ENCODE measurements at places on chromosomes 1 and 21. TPM values are rescaled to one million over a fixed set of nuclear protein-coding genes. Genes with fewer than 3 reads are reported as not detected.
A peak's percentile ranks its signal among the peaks of the same experiment; 100 is the strongest.

DNA sequence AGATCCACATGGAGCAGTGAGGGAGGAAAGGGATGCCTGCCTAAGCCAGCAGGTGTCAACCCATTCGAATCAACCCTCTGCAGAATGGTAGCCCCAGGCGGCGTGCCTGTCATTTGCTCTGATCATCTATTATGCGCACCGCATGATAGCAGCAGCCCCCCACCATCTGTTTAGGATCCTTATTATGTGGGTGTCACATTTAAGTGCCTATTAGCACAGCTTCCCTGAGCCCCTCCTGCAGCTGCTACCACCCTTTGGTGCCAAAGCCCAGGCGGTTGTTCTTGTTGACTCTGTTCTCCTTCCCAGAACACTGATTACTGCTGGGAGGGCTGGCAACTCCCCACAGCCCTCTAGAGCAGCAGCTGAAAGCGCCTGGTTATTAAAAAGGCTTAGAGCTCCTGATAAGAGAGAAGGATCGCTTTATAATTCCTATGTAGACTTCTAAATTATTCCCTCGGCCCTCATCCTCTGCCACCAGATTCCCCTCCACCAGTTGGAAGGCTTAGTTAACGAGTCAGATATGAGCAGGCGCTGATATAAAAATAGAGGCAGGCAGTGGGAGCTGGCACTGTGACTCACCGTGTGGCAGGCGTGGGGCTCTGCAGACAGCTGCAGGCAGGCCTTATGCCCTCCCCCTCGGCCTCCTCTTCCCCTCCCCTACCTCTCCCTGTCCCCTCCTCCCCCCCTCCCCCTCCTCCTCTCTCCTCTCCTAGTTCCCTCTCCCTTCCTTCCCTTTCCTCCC is 23.0 kb downstream of the ACTA1 start:
- peak; percentile 46 for DNase-seq
- H3K36me3 ChIP-seq, result no peaks in the 10 kb centered on the region
- H3K27ac ChIP-seq, result no peak overlapping the region
- no peak overlapping the region for H3K4me3 ChIP-seq
- peaks cover 6% of the 10 kb centered on the region for H3K4me1 ChIP-seq

The RAB3B gene
- 0.34 TPM for total RNA-seq

The FCGR2B gene
- total RNA-seq, result 3.1 TPM

DNA sequence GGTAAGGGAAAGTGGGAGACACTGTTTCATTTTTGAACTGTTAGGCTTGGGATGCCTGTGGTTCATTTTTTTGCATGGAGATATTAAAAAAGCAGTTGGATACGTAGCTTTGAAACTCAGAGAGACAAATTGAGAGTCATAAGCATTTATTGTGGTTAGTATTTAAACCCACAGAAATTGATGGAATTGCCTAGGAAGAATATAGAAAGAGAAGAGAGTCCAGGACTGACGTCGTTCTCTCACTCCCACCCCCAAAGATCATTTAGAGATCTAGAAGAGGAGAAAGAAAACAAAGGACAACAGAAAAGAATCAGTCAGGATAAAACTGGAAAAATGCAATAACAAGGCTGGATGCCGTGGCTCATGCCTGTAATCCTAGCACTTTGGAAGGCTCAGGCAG is 73.2 kb upstream of the BMP8A start:
- peaks cover 7% of the 10 kb centered on the region for H3K4me1 ChIP-seq
- DNase-seq, result no peak
- H3K4me3 ChIP-seq, result no peak overlapping the region
- no peaks in the 10 kb centered on the region for H3K27me3 ChIP-seq
- peaks cover 60% of the 10 kb centered on the region for H3K36me3 ChIP-seq

DNA sequence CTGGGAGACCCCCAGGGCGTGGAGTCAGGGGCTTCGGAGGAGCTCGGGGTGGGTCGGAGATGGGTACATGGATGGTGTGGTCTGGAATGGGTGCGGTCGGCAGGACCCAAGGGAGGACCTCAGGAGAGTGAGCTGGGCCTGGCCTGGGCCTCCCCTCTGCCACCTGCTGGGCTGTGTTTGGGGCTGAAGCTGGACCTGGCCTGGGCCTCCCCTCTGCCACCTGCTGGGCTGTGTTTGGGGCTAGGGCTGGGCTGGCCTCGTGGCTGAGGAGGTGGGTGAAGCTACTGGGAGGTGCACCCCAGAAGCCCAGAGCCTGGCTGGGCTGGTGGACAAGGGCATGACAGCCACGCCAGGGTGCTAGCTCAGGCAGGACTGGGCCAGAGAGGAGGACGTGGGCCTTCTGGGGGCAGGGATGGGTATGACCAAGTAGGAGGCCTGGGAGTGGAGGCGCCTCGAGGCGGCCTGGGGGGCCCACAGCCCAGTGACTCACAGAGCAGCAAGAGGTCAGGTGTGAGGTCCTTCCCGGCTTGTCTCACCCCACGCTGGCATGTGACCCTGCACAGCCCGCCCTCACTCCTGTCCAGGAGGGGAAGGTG is 14.5 kb downstream of the SAMD11 start:
- no peak overlapping the region for H3K4me3 ChIP-seq
- H3K27ac ChIP-seq, result no peak overlapping the region
- DNase-seq, result peak; percentile 63

DNA sequence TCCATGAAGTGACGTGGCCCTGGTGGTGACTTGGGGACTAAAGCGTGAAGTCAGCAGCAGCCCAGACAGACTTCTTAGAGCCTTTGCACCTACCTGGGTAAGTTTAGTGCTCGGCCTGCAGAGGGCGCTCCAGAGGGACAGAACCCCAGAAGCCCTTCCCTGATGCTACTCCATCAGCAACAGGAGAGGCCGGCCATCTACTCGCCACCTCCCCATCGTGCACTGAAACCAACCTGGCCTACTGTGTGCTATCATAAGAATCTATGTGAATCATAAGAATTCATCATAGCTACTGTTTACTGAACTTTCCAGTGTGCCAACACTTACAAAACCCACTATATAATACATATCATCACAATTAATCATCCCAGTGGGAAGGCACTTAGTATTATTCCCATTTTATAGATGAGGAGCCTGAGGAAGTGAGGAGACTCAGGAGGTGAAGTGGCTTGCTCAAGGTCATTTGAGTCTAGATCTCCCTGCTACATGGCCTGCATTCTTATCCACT is 7.9 kb upstream of the EDN2 start:
- H3K4me3 ChIP-seq, result no peak overlapping the region
- no peak overlapping the region for H3K27ac ChIP-seq
- H3K27me3 ChIP-seq, result peaks cover 16% of the 10 kb centered on the region
- DNase-seq, result peak; percentile 79

- no peaks in the 10 kb centered on the region for H3K4me1 ChIP-seq
- H3K27me3 ChIP-seq, result peaks cover 16% of the 10 kb centered on the region
- no peaks in the 10 kb centered on the region for H3K36me3 ChIP-seq
- DNase-seq, result no peak
- no peak overlapping the region for H3K4me3 ChIP-seq
- H3K27ac ChIP-seq, result no peak overlapping the region
These were observed 335.3 kb downstream of the ASTN1 start for GRCh38 chr1:176829261-176829660.

The SYF2 gene
- total RNA-seq, result 27.5 TPM

The SH3BP5L gene
- total RNA-seq, result 26.5 TPM

DNA sequence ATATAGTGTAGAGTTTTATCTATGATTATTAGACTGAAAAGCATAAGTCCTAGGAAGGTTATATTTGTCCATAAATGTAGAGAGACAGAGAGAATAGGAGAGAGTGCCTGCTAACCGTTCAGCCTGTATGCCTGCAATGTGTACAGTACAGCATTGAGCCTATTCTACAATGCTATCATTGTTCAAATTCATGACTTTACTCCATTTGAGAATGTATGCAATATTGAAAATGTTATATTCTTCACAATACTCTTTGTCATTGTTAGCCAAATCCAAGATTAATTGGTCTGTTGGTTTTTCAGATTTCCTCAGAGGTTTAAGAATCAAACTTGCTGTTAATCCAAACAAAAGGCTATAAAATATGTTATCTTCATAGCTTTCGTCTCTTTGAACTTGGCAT is 585.2 kb upstream of the B3GALT2 start:
- DNase-seq, result no peak
- H3K4me3 ChIP-seq, result no peak overlapping the region
- H3K27ac ChIP-seq, result no peak overlapping the region
- H3K36me3 ChIP-seq, result no peaks in the 10 kb centered on the region
- no peaks in the 10 kb centered on the region for H3K4me1 ChIP-seq

GRCh38 chr1:238370599-238370998 is 479.9 kb upstream of the ZP4 start:
- no peaks in the 10 kb centered on the region for H3K4me1 ChIP-seq
- no peaks in the 10 kb centered on the region for H3K27me3 ChIP-seq
- H3K36me3 ChIP-seq, result no peaks in the 10 kb centered on the region
- DNase-seq, result no peak
- no peak overlapping the region for H3K4me3 ChIP-seq
- no peak overlapping the region for H3K27ac ChIP-seq

- peaks cover 10% of the 10 kb centered on the region for H3K4me1 ChIP-seq
- H3K27ac ChIP-seq, result no peak overlapping the region
- no peaks in the 10 kb centered on the region for H3K36me3 ChIP-seq
- peaks cover 51% of the 10 kb centered on the region for H3K27me3 ChIP-seq
These were observed 9.5 kb downstream of the COL16A1 start for GRCh38 chr1:31694069-31694963.

DNA sequence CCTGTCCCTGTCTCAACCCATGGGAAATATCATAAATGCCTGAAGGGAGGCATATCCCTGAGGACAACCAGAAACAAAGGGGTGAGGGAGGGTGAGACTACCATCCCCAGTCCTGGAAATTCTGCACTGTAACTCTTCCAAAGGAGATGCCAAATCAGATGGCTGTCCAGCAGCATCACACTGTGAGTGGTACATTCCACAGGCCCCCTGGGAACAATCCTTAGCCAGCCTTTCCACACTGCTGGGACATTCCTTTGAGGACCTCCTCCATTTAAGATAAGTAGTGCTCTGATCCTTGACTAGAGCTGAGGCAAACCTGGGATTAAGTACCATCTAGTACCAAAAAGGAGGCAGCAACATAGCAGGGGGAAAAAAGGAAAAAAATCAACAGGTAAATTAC is 10.7 kb downstream of the IVL start:
- H3K4me1 ChIP-seq, result no peaks in the 10 kb centered on the region
- H3K4me3 ChIP-seq, result no peak overlapping the region
- H3K27ac ChIP-seq, result no peak overlapping the region

DNA sequence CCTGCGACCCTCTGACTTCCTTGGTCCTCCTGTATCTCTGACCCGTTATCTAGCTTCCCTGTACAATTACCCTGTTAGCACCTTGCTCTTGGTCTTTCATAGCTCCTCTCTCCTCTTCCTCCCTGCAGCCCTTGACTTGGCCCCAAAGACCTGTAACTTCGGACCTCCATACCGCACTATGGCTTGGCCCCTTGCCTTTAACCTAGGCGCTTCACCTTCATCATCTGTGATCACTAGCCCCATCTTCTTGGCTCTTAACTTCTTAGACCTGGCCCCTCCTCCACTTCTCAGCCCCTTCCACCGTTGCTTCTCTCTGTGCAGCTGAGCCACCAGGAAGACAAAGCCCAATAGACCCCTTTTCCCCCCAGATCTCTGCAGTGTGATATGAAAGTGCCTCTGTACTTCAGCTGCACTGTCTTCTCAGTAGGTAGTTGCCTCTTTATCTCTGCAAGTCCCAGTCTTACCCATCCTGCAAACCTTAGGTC is 740 bp downstream of the ZNF691 start:
- H3K27me3 ChIP-seq, result no peaks in the 10 kb centered on the region
- H3K4me3 ChIP-seq, result peak overlapping the region; percentile 70
- no peak for DNase-seq

DNA sequence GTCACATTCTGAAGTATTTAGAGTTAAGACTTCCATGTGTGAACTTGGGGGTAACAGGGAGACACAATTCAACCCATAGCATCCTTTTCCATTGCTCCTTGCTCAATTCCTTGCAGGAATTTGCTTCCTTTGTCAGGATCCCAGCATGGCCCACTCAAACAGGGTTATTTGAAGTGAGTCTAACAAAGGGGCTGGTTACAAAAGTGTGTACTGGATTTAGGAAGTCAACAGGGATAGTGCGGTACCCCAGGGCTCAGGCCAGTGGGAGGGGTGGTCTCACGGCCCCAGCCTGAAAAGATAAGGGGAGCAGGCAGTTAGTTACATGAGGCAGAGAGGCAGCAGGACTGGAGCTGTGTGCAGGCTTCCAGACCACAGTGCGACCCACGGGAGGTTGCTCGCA is 14.4 kb downstream of the LRRC38 start:
- H3K27me3 ChIP-seq, result peaks cover 49% of the 10 kb centered on the region
- H3K36me3 ChIP-seq, result no peaks in the 10 kb centered on the region
- H3K4me1 ChIP-seq, result no peaks in the 10 kb centered on the region
- H3K4me3 ChIP-seq, result no peak overlapping the region
- no peak for DNase-seq

The CFHR4 gene
- not detected for total RNA-seq

The CD247 gene
- 0.22 TPM for total RNA-seq

The HIVEP3 gene
- total RNA-seq, result 0.58 TPM

DNA sequence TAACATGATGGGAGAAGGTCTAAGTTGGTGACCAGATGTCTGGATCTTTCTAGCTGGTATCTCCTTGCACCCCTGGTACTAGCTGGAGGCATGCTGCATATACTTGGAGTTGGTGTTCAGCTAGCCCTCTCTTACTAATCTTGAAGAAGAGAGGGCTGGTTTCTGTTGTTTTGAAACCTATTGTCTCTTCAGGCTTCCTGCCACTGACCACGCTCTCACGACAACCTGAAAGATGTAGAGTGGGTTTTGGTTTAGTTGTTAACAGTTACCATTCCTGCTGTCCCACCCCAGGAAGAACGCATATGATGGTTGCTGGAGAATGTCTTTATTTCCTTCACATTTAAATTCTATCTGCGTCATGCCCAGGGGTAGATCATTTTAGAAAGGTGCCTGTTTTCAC is 3.6 kb downstream of the MAN1C1 start:
- H3K4me1 ChIP-seq, result no peaks in the 10 kb centered on the region
- no peak overlapping the region for H3K4me3 ChIP-seq
- no peak overlapping the region for H3K27ac ChIP-seq
- no peaks in the 10 kb centered on the region for H3K36me3 ChIP-seq
- H3K27me3 ChIP-seq, result peaks cover 57% of the 10 kb centered on the region
- DNase-seq, result no peak

- H3K27ac ChIP-seq, result no peak overlapping the region
- no peaks in the 10 kb centered on the region for H3K4me1 ChIP-seq
- peaks cover 26% of the 10 kb centered on the region for H3K36me3 ChIP-seq
- H3K4me3 ChIP-seq, result no peak overlapping the region
These were observed 36.0 kb downstream of the FABP3 start for GRCh38 chr1:31336687-31337467.

Data from K562 (cell line).